ENCODE measurements at places on chromosomes 13 and 19.
A peak's percentile ranks its signal among the peaks of the same experiment; 100 is the strongest.

DNA sequence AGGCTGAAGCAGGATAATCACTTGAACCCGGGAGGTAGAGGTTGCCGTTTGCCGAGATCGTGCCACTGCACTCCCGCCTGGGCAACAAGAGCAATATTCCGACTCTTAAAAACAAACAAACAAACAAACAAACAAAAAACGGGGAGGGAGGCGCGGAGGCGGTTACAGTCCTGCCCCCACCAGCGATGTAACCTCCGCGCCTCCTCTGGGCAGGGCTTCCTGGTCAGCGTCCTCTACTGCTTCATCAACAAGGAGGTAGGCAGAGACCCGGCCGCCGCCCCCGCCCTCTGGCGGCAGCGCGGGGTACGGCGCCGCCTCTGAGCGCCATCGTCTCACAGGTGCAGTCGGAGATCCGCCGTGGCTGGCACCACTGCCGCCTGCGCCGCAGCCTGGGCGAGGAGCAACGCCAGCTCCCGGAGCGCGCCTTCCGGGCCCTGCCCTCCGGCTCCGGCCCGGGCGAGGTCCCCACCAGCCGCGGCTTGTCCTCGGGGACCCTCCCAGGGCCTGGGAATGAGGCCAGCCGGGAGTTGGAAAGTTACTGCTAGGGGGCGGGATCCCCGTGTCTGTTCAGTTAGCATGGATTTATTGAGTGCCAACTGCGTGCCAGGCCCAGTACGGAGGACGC is 10.2 kb downstream of the SNRPD2 start:
- DNase-seq, result peak; percentile 68

- DNase-seq, result peak; percentile 85
Measured at GRCh38 chr19:4139614-4140236, 13.7 kb upstream of the CREB3L3 start.

- DNase-seq, result no peak
Measured at GRCh38 chr19:50268041-50268440, 61.1 kb downstream of the KCNC3 start.

DNA sequence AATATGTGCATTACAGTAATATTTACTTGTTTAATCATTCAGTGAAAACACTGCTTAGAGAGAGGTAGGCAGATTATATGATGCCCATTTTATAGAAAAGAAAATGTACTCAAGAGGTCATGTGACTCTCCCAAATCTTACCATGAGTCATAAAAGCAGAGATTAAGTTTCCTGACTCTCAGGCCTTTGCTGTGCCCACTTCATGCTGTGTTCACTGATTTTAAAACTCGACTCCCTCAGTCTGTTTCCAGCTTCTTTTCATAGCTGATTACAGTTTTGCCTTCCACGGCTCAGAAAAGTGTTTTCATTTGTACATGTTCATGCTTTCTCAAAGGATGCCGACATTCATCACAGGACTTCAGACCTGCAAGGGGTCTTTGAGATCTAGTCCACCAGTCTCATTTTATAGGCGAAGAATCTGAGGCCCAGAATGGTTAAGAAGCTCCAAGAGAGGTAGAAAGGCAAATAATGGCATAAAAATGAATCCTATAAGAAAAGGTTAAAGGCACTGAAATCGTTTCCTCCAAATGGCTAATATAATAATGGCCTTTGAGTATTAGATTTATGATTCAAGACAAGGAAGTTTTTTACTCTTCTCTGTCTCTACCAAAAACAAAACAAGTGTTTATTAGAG is 9.0 kb upstream of the IPO5 start:
- no peak for DNase-seq

DNA sequence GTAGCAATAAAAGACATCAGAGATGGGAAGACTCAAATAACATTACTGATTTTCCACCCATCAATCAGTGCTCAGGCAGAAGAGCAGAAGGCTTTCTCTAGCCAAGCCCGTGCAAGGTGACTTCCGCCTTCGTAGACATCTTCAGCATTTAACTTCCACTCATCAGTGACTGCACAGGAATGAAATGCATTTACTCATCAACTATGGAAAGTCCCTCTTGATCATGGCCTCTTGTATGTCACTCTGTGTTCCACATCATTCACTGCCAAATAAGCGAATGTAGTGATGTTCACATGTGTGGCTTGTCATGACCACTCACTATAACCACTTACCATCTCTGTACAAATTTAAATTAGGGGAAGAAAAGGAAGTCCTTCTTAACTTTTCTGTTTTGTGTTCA is 49.4 kb downstream of the SACS start:
- DNase-seq, result no peak

Data from activated naive CD4-positive, alpha-beta T cell (primary cell).